CD8-positive, alpha-beta T cell (primary cell): ENCODE measurements at places on chromosomes 3 and 15.

- DNase-seq = no peak
Measured at GRCh38 chr3:146342989-146343388, 92.1 kb upstream of the PLSCR4 start.

DNA sequence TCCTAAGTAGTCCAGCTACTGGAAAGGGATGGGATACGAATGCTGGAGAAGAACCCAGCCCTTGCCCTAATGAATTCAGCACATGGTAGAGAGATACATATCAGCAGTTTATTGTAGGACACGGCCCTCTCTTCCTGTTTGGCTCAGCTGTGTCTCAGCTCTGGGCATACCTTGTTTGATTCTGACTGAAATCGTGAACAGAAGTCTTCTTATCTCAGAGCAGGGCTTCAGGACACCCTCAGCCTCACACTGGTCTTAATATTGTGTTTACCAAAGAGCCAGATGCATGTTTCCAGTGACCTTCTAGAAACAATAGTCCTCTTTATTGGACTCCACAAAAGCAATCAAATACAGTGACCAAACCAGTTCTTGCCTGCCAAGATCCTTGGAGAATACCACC is 54.7 kb downstream of the FAM174B start:
- DNase-seq = no peak

GRCh38 chr3:50817756-50818529 is 143.2 kb downstream of the DOCK3 start:
- no peak for DNase-seq

GRCh38 chr3:142244056-142244455 is 18.7 kb upstream of the GK5 start:
- DNase-seq = no peak

- DNase-seq = no peak
Measured at GRCh38 chr3:111237946-111238345, 166.3 kb downstream of the NECTIN3 start.

GRCh38 chr3:130839813-130840212 is 54.1 kb upstream of the ATP2C1 start:
- no peak for DNase-seq
